ENCODE measurements at places on chromosomes 7 and 10.

GRCh38 chr10:112279433-112279832 lies 3.8 kb upstream of the TECTB start:
- DNase-seq = no peak

DNA sequence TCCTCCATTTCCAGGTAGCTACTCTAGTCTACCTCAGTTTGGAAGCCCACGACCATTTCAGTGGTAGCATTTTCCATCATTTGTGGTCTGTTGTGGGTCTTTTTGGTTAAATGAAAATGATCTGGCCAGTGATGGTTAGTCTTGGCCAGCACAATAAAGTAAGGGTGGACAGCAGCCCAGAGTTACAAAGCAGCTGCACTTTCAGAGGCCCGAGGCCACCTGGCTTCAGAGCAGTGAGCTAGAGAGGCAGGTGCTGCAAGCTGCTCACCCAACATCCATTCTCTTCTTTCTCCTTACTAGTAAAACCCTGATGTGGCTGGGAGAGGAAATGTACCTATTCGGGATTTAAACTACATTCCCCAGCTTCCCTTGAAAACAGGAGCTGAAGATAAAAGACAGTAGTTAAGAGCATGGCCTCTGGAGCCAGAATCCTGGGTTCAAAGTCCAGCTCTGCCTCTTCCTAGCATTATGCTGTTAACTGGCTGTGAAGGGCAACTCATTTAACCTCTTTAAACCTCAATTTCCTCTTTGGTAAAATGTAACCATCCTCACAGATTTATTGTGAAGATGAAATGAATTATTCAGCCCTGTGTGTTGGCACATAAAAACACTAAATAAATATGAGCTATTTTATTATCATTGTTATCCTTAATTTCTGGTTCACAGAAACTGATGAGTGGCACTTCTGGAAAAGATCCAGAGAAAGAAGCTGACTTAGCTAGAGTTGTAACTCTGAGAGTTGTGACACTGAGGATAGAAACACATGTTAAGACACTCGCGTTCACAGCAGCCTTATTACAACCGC lies 517.4 kb downstream of the PARD3 start:
- no peak for DNase-seq

DNA sequence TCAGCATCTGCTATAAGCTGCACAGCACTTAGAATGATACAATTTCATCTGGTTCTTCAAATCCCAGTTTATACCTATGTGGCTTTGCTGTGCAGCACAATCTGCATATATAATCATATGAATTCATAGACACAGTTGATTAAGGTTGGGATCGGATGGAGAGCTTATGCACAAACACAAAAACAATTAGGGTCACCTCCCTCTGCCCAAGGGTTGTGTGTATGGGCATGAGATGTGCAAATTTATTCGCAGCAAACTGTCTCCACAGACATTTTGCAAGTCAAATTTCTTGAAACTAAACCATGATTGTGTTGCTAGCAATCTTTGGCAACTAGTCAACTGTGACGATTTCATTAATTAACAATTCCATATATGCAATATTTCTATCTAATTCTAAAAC lies 955.7 kb downstream of the SORCS3 start:
- DNase-seq = no peak

DNA sequence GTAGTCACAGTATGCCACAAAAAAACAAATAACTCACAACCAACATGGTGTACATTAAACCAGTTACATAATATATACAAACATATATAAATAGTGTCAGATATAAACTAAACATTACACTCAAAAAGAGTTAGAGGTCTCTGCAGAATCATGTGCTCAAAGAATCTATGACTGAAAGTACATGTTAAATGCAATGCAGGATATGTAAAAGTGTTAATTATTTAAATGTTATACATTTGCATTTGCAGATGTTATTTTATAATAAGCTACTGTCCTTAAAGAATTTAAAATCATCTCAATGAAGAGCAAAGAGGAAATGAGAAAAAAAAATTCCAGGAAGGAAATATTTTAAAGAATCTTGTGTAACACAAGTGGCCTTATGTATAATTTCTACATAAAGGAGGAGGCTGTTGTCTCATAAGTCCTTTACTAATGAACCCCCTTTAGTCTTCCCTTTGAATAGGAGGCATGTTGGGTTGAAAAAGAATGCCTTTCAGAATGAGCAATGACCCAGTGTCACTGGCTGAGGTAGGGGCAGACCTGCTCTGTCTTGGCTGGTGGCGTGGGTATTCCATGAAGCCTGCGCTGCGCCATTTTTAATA lies 148.9 kb downstream of the ITGA8 start:
- no peak for DNase-seq

DNA sequence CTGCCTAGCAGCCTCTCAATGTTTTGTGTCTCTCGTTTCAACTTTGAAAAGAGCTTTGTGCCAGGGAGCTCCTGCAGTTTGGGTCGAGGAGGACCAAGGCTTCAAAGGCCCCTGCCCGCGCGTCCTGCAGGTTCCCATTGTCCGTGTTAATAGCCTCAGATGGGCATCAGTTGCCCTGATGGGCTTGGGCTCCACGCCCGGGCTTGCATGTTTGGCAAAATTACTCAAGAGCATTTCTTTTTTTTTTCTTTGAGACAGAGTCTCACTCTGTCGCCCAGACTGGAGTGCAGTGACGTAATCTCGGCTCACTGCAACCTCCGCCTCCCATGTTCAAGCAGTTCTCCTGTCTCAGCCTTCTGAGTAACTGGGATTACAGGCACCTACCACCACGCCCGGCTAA lies 636.6 kb downstream of the SDK1 start:
- no peak for DNase-seq

- DNase-seq = no peak
Observed at GRCh38 chr7:149770728-149771636, 2.4 kb downstream of the ZNF467 start.

DNA sequence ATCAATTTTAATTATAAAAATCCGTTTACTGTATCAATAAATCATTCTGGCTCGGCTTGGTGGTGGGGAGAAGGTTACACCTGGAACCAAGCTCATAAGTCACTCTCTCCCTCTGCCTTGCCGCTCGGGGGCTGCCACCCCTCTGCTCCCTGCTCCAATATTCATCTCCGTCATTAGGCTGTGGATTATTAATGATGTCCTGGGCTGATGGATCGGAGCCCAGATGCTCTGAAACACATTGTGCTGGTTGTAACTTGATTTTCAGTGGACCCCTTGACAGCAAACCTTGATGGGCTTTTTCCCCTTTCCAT lies 314.2 kb downstream of the PLXNA4 start:
- no peak for DNase-seq

DNA sequence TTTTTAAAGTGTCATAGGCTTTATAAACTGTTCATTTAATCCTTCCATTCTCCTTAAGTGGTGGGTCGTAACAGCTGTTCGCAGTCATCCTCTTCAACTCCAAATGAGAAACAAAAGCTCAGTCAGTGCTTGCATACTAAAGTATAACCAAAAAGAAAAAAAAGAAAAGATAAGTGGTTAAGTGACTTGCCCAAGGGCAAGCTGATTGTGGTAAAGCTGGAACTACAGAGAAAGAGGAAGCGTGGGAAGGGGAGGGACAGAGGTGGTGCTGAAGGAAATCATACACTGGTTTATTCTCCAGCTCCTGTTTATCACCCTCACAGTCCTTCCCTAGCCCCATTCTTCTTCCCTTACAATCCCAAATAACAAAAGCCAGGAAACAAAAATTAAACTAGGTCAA lies 29.6 kb downstream of the IDE start:
- no peak for DNase-seq

GRCh38 chr7:70312336-70312735 lies 714.1 kb downstream of the AUTS2 start:
- DNase-seq = no peak

DNA sequence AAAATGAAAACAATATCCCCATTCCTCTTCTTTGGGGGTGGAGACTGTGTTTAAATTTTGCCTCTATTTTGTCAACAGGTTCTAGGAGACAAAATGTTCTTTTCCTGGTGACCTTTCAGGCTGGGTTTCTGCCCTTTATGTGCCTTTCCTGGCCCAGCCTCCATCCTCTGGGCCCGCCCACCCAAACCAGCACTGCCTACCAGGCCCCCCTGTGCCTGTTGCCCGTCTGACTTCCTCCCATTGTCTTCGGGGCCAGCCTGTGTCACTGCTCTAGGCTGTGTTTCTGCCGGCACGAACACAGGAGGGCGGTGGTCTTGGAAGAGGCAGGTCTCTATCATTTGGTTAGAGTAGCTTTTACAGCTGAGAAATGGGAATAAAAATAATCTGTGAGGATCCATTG lies 13.9 kb downstream of the TSPAN14 start:
- no peak for DNase-seq

- DNase-seq = no peak
Observed at GRCh38 chr7:158264881-158265742, 322.5 kb downstream of the PTPRN2 start.

- no peak for DNase-seq
Observed at GRCh38 chr10:71754562-71754961, 18.8 kb downstream of the VSIR start.

- no peak for DNase-seq
Observed at GRCh38 chr10:77410523-77410922, 227.1 kb downstream of the KCNMA1 start.

- no peak for DNase-seq
Observed at GRCh38 chr7:4629287-4629895, 52.7 kb upstream of the FOXK1 start.

DNA sequence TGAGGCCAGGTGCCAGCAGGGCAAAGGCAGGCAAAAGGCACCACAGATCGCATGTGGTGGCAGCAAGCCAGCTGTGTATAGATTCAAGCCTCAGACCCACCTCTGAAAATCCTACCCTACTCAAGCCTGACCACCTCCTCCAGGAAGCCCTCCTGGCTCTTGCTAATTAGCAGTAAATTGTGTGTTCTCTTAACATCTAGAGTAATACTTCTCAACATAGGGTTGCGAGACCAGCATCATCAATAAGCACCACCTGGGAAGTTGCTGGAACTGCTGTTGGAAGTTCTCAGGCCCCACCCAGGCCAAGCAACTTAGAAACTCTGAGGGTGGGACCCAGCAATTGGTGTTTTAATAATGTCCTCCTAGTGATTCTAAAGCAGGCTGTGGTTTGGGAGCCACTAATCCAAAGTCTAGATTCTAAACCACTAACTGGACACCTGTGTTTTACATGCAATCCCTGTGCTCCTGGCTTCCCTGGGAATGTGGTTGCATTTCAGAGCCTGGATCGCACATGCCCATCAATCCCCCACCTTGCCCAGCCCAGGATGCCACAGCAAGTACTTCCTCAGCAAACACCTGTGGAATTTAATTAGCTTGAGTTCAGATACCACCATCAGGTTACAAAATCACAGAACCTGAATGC lies 46.2 kb downstream of the KCNMA1 start:
- no peak for DNase-seq

DNA sequence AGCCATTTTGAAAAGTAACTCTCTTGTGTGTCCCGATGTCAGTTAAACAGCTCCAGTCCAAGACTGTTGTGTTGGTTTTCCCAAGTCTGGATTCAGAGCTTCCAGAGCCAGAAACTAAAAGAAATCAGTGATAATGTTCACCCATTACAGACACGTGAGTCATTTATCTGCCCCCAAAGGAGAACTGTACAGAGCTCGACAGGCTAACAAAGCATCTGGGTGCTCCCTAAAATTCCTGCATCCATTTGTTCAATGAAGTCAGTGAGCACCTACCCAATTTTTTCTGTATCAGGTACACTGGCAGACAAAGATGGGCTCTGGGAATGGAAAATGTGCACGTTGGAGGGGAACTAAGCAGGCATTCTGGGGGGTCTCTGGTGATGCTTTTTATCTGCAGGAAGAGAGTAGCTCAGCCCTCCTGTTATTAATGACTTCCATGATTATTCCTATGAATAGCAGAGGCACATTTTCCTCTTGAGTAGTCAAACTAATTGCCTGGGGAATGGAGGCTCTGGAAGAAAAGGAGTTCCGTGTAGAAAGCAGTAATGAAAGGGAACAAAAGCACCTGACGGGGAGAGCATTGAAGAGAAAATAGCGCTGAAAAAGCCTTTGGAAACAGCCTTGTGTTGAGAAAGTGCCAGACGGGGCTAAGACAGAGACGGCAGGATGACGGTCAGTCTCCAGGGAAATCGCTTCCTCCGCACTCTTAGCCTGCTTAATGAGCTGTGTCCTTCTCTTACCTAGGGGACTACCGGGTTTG lies 75.3 kb downstream of the GAD2 start:
- no peak for DNase-seq

DNA sequence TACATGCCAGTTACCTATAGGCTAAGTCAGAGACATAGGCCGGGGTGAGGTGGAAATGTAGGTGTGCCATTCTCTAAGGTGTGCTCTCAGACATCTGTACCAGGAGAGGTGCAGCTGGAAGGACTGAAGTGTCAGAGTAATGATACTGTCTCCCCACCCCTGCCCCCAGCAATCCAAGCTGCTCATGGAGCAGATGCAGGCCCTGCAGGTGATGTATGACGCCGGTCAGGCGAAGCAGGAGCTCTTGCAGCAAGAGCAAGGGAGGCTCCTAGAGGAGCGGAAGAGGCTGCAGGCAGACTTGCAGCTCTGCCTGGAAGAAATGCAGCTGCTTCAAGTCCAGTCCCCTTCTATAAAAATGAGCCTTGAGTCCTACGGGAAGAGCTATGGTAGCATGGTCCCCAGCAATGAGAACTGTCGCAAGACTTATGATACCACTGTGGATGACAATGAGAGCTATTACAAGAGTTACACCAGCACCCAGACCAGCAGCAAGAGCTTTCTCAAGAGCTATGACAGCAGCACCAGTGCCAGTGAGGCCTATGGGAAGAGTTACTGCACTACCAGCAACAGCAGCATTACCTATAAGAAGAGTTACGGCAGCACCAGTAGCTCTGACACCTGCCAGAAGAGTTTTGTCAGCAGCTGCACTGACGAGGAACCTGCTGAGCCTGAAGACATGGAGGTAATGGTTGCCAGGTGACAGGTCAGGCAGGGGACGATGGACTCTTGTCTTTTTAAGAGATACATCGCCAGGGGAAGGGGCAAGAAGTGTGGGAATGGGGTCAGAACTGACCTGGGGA lies 18.4 kb upstream of the FLNC start:
- no peak for DNase-seq

GRCh38 chr7:119271147-119271779 lies 1001.7 kb upstream of the KCND2 start:
- no peak for DNase-seq

DNA sequence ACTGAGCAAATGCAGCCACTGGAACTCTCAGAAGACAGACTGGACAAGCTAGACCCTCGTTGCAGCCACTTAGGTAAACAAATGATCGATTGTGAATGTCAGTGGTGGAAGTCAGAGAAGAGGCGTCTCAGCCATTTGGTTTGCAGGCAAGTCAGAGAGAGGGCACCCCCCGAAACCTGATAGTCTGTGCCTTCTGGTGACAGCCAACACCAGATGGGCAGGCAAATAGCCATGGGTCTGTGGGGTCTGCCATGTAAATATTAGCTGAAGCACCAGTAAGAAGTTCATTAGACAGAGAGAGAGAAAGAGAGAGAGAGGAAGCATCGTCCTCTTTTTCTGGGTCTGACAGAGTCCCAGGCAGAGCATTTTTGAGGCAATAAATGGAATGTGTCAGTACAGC lies 5.4 kb downstream of the PPP1R17 start:
- DNase-seq = no peak

DNA sequence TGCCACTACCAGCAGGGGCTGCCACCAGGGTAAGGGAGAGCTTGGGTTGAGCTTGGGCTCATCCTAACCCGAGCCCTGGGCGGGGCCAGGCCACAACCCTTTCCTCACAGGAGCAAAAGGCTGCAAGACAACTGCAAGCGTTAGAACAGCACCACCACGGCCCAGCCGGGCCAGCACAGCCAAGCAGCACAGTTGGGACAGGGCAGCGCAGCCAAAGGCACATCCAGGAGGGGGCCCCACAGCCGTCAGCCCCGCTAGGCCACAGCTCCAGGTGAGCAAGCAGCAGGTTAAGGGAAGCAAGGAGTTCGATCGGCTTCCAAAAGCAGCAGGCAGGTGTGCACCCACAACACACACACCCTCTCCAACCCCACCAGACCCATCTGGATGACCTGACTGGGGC lies 7.0 kb upstream of the NDST2 start:
- no peak for DNase-seq

All from GM13977 (cell line).